ENCODE measurements at places on chromosomes 11 and 22.

DNA sequence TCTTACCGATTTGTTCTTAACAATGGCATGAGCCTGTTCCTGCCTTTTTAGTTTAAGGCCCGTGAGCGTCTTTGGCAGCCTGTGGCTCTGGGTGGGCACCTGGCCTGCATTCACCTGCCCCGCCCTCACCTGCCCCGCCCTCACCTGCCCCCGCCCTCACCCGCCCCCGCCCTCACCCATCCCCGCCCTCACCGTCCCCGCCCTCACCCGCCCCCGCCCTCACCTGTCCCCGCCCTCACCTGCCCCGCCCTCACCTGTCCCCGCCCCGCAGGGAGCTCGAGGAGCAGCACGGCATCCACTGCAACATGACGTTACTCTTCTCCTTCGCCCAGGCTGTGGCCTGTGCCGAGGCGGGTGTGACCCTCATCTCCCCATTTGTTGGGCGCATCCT lies 14.2 kb downstream of the GATD1 start:
- DNase-seq: no peak

- DNase-seq: no peak
Observed at GRCh38 chr22:38230108-38230825, 28.5 kb downstream of the MAFF start.

GRCh38 chr11:61347916-61348461 lies 13.7 kb downstream of the CYB561A3 start:
- no peak for DNase-seq

GRCh38 chr11:15764326-15764725 lies 592.0 kb downstream of the SOX6 start:
- no peak for DNase-seq

DNA sequence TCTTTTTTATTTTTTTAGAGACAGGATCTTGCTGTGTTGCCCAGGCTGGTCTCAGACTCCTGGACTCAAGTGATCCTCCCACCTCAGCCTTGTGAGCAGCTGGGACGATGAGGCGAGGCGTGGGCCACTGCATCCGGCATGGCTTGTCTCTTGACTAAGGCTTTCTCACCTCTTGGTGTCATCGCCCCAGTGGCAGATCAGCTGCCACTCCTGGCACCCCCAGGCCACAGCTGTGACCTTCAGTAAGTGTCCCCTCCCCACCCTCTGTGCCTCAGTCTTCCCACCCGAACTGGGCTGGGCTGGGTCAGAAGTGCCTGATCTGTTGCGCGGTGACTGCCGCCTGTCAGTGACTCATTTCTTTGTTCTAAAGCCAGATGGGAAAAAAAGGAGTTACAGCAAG lies 3.6 kb downstream of the SYNGR1 start:
- no peak for DNase-seq

GRCh38 chr11:83007909-83008580 lies 63.7 kb downstream of the RAB30 start:
- DNase-seq: no peak

DNA sequence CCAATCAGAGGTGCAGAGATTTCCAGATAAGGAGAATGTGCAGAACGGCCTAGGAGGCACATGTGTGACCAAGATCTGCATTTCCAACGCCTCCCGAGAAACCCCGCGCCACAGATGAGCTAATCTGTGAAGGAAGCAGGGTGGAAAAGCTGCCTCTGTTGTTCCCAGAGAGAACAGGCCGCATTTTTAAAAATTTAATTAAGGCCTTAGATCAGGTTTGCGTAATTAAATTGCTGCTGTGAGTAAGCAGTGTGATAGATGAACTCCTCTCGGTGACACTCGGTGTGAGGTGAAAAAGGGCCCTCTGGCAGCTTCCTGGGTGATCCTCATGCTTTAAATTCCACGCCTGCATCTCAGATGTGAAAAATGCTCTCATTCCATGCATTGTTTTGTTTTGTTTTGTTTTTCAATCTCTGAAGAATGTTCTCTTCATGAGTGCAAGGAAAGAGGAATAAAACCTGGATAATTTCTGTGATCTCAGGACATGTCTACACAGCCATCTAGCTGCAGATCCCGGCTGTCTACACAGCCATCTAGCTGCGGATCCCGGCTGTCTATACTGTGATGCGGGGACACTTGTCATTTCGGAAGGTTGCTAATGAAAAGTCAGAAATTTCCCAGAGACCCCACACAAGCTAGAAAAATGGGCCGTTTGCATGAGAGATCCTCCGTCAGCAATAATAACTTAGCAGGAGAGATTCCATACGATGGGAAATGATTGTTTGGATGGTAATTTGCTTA lies 1398.9 kb downstream of the BRD1 start:
- DNase-seq: no peak

DNA sequence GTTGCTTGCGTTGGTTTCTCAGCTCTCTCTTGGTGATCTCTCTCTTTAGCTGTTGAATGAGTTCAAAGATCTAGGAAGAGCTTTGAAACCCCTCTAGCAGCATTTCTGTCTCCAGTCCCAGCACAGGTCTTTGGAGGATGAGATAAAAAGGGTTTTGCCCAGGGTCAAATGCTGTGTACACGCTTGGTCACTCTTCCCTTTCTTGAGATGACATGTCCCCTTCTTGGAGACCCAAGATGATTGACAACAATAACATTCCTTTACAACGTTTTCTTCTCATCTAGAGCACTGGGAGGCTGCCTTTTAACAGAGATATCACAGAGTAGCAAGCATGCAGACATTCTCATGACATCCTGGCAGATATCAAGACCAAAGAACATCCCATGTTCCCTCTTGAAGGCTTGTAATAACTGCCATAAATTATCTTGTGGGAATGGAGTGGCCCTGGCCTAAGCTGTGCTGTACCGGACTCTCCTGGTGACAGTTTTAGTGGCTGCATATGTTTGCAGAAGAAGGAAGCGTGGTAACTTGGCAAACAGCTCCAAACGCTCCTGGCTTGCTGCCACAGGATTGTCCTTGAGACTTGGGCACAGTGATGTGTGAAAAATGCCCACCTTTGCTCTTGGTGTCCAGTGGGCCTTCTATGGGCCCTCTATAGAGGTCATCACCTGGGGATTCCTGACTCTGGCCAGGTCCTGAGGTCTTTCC lies 107.8 kb downstream of the PTPRJ start:
- no peak for DNase-seq

All from stimulated activated CD8-positive, alpha-beta memory T cell treated with anti-CD3 and anti-CD28 coated beads, Interleukin-4, amount 100 ng/mL, for 1 hour (primary cell).